ENCODE measurements at places on chromosomes 7 and 10.

DNA sequence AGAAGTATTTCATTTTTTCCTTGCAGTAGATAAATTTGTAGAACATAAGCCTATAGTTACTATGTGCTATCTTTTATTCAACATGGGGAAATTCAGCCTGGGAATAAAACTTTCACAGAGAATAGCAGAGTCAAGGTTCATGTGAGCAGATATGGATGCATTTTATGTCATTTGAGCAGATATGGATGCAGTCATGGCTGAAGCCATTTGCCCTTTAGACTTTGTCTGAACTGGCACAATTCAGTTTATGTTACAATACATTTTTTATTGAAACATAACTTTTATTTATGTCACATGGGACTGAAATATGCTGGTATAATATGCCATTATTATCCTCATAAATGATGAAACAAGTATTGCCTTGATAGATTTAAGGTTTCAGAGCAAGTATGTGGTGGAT lies 231.1 kb downstream of the CACNA2D1 start:
- no peak for DNase-seq

DNA sequence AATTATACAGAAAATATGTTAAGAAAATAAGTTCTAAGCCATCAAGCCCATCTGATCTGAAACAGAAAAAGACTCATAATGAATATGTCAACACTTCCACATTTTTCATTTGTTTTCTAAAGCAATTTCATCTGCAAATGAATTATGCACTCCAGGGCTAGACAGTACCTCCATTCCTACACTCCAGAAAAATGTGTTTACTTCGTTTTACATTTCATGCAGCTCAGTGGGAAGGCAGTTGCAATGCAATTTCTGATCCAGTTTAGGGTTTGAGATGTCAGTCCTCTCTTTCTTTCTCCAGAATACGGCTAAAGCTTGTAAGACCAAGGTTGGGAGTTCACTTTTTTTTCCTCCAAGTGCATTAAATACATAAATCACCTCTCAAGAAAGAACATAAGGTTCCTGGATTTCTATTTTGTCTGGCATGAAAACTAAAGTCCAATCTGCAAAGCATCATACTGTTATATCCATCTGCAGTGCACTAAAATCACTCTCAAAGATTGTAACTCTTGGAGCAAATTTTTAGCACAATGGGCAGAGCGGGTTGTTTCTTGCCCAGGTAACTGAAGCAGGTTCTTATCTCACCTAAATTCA lies 348.8 kb upstream of the C7orf33 start:
- no peak for DNase-seq

DNA sequence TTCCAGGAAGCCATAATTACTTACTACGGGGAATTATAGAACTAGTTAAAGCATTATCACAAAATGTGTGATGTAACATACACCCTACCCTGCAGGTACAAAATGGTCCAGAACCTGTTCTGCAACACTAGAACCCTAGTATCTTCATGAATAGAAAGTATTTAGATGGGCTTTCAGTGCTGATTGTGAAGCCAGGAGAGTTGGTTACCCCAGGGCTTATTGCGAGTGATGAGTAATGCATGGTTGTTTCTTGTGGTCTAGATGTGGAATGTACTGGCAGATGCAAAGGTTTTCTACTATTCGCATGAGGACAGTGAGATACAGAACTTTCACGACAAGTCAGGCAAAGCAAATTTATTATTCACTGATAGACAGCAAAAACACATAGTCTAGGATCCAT lies 33.6 kb upstream of the AGR3 start:
- DNase-seq: peak; percentile 75

DNA sequence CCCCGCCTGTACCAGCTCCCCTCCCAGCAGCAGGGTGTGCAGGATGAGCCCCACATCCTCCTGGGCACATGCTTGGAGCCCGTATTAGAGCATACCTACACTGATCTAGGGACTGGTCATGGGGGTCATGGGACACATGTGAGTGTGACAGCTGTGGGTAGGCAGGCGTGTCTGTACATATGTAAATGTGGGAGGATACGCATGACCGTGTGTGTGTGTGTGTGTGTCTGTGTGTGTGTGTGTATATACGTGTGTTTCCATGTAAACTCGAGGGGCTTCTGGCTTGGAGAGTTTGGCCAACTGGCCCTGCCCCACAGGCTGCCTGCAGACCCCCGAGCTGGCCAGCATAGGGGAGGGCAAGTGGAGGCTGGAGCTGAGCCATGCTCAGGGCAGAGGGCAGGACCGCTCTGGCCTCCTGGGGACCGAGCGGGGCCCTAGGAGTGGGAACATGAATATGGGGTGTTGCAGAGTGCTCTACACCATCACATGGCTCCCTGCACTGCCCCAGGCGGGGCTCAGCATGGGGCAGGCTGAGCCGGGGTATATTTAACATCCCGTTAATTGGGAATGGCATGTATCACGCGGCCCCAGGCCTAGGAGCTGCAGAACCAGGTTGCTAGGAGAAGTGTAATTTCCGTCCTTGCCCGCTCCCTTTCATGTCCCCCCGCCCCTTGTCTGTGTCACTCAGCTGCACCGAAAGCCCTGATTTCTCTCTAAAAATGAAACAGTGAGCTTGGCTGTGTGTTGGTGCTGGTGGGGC lies 152.7 kb upstream of the PCBD1 start:
- no peak for DNase-seq

- DNase-seq: no peak
Observed at GRCh38 chr10:112990271-112990670, 40.2 kb downstream of the TCF7L2 start.

DNA sequence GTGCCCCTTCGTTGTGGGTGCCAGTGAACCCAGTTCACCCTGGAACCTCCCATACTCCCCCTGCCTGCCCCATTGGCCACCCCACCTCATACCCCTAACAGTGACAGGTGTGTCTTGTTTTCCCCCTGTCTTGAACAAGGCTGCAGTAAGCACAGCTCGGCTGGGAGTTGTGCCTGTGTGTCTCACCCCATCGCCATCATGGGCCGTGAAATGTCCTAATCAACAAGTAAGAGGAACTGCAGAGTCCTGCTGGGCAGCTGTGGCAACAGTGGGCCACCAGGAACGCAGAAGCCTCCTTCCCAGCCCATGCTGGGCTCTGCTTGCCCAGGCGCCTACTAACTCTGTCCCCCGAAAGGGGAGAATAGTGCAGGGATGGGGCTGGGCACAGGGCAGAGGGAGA lies 91.6 kb downstream of the C10orf105 start:
- no peak for DNase-seq

GRCh38 chr7:128389618-128390329 lies 20.0 kb downstream of the IMPDH1 start:
- no peak for DNase-seq

- DNase-seq: no peak
Observed at GRCh38 chr10:86108696-86109095, 257.9 kb downstream of the GRID1 start.

GRCh38 chr7:70997261-70997660 lies 134.7 kb upstream of the GALNT17 start:
- no peak for DNase-seq

GRCh38 chr10:74543276-74543675 lies 283.1 kb upstream of the KAT6B start:
- DNase-seq: peak; percentile 44

GRCh38 chr10:122379041-122379440 lies 4.5 kb downstream of the PLEKHA1 start:
- no peak for DNase-seq

GRCh38 chr7:29488203-29488970 lies 75.2 kb upstream of the PRR15 start:
- DNase-seq: peak; percentile 46

GRCh38 chr7:17617857-17618651 lies 319.6 kb downstream of the AHR start:
- DNase-seq: no peak

DNA sequence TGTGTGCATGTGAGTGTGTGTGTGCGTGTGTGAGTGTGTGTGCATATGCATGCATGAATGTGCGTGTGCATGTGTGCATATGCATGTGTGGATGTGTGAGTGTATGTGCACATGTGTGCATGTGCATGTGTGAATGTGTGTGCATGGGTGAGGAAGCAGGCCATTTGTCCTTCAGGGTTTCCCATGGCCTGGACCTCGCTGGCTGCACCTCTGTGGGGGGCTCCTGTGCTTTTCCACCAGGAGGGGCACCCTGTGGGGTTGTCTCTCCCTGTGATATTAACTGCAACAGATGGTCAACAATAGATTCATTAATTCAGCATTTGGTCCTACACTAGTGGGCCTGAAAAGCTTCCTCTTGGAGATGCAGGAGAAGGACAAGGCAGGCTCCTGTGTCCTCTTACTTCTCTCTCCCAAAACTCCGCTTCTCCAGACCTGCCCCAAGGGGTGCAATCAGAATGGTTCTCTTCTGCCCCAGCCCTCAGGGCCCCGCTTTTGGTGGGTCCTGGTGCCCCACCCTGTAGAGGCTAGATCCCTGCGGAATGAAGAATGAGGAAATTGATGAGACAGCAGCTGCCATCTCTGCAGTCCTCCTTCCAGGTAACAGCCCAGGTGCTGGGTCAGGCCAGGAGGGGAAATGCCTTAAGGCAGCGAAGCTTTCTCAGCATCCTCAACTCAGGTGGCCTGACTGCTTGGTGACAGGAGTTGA lies 41.5 kb upstream of the NUB1 start:
- DNase-seq: no peak

- DNase-seq: no peak
Observed at GRCh38 chr10:17506856-17507471, 52.6 kb upstream of the ST8SIA6 start.

- peak; percentile 42 for DNase-seq
Observed at GRCh38 chr7:112204499-112205342, 1.5 kb downstream of the DOCK4 start.

GRCh38 chr7:16836481-16836880 lies 31.7 kb upstream of the AGR2 start:
- DNase-seq: peak; percentile 16

GRCh38 chr7:134991469-134992339 lies 5.4 kb downstream of the AGBL3 start:
- no peak for DNase-seq

- DNase-seq: no peak
Observed at GRCh38 chr7:72447465-72448204, 35.5 kb upstream of the CALN1 start.

- no peak for DNase-seq
Observed at GRCh38 chr7:16815001-16815400, 10.2 kb upstream of the AGR2 start.

GRCh38 chr7:144391823-144392255 lies 11.7 kb downstream of the NOBOX start:
- peak; percentile 78 for DNase-seq

DNA sequence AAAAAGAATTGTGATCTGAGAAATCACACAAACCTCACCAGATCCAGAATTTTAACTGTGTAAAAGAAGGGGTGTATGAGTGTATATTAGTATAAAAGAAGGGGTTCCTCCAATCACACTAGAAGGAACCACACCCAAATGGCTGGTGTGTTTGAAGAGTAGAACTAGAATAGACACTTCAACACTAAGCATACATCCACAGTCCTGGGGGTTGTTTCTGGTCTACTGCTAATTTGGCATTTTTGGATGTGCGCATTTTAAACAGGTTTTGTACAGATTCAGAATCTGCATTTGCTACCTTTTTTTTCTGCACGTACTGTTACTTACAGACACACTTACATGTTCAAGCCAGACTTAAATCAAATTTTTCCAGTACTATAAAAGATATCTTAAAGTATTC lies 64.6 kb downstream of the PDE1C start:
- DNase-seq: no peak

GRCh38 chr7:25389489-25390106 lies 161.3 kb upstream of the NPVF start:
- peak; percentile 72 for DNase-seq

DNA sequence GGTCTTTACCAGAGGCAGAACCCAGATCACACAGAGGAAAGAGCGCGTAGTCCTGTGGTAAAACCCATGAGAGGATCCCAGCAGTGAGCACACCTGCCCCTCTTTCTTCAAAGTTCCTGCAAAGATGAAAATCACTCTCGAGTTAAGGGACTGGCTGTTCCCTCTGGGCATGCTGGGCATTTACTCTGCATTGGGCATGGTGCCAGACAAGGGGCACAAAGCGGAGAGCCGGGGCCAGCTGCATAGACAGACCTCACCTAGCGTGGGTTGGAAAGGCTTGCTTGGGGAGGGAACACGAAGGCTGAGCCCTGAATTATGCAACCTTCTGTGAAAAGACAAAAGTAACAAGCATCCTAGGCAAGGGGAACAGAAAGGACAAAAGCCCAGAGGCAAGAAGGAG lies 120.0 kb upstream of the TCERG1L start:
- DNase-seq: no peak

Data from cardiac fibroblast (primary cell).